ENCODE measurements at places on chromosomes 13 and 19.

- DNase-seq, result no peak
Measured at GRCh38 chr13:76687467-76687866, 198.7 kb downstream of the KCTD12 start.

GRCh38 chr13:114219392-114219791, 15.3 kb upstream of the CDC16 start:
- DNase-seq, result no peak

GRCh38 chr13:87837946-87838345, 166.8 kb downstream of the SLITRK5 start:
- DNase-seq, result no peak

DNA sequence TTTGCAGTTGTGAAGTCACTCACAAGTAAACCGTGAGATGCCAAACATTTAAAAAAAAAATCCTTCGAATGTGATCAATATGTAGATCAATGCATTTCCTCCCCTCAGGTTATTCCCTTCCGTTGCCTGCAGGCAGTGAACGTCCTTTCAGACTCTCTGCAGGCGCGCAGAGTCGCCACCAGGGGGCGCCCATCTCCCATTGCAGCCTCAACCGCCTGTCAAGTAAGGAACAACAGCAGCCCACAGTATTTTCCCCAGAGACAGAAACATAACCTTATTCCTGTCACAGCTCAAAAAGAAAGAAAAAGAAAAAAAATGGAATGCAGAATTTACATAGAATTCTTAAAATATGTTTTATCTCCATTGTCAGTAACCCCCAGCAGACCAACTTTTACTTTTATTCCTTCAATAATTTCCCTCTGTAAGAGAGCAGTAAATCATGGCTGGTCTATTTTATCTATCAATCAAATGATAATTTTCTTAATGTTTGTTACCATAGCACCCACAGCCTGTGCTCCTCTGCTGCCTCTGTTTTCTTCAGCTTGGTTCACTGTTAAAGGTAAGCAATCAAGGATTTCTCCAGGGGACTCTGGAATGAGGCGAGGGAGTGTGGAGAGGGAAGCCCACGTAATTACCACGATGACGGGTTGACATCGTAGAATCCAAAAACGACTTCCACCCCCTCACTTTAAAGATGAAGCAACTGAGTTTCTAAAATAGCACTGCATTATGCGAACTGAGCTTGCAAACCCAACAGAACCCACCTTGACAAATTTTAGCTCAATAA, 637.6 kb upstream of the ARGLU1 start:
- DNase-seq, result peak; percentile 15

DNA sequence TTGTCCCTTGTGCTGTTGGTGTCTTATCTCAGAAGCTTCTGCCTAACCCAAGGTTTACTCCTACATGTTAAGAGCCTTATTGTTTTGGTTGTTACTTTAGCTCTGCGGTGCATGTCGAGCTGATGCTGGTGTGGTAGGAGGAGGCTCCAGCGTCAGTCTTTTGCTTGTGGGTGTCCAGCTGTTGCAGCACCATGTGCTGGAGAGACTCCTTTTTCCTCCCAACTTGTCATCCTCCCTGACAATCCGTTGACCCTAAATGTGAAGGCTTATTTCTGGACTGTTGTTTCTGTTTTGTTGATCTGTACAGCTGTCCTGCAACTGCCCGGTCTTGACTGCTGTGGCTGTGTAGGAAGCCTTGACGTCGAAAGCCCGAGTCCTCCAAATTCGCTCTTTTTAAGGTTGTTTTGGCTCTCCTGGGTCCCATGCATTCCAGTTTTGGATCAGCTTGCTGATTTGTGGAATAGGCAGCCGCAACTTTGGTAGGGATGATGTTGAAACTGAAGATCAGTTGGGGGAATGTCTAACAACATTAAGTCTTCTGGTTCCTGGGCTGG, 15.3 kb downstream of the NAXD start:
- no peak for DNase-seq

- no peak for DNase-seq
Measured at GRCh38 chr13:34308725-34309124, 490.8 kb downstream of the RFC3 start.

DNA sequence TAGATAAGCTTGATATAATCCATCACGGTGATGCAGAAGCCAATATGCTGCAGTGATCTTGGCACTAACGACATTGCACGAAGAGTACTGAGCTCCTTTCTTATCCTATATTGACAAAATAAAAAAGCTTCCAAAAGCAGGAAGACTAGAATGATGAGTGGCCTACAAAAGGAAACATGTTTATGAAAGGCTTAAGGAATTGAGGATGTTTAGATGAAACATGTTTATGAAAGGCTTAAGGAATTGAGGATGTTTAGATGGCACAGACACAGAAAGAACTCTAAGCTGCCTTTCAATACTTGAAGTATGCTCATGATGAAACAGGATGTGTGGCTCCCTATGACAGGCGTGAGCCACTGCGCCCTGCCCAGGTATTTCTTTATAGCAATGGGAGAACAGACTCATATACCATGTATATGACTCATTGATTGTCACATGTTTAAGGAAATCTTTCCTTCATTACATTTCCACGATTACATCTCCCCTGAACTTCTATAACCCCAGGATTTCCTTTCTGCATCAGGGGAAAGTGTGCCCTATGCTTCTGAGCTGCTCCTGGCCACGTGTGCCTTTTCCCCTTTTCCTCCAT, 690.8 kb upstream of the ARGLU1 start:
- no peak for DNase-seq

DNA sequence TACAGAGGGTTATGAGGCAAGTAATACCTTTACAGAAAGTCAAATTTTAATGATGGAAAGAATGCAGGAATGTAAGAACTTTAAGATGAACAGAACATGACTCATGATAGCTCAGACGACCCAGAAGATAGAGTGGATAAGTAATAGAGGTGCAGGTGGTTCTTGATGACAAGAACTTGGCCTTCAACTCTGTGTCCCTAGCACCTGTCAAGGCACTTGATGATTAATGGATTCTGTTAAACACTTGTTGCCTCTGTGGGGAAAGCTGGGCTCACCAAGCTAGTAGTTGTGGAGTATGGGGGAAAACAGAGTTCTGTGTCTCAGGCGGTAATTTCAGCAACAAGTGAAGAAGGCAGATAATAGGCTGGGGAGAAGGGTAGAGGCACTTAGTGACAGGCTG, 306.2 kb downstream of the ATP8A2 start:
- DNase-seq, result no peak

GRCh38 chr13:76016799-76017400, 380.8 kb downstream of the LMO7 start:
- DNase-seq, result no peak

DNA sequence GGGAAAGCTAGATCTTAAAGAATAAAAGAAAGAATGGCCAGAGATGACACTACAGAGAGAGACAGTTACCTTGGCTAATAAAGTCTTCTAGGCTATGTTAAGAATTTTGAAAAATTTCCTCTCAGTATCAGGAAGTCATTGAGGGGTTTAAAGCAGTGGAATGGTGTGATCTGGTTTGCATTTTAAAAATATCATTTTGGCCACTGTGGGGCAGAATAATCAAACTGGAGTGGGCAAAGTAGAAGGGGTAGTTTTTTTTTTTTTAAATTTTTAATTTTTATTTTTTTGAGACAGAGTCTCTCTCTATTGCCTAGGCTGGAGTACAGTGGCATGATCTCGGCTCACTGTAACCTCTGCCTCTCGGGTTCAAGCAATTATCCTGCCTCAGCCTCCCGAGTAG, 4.4 kb upstream of the CNMD start:
- no peak for DNase-seq

- peak; percentile 13 for DNase-seq
Measured at GRCh38 chr19:40143612-40144011, 47.6 kb upstream of the MAP3K10 start.

- DNase-seq, result no peak
Measured at GRCh38 chr13:20116213-20116612, 44.6 kb downstream of the GJA3 start.

GRCh38 chr13:51237386-51237785, 15.2 kb downstream of the FAM124A start:
- no peak for DNase-seq

GRCh38 chr19:49570138-49570856, 10.1 kb downstream of the NOSIP start:
- DNase-seq, result peak; percentile 63

GRCh38 chr19:2678044-2678671, 24.3 kb downstream of the GNG7 start:
- no peak for DNase-seq

Measured in activated gamma-delta T cell treated with anti-CD3 and anti-CD28 coated beads, Interleukin-2, amount 50 U/mL, for 16 hours (primary cell).